ENCODE measurements at places on chromosomes 5 and 9.

- no peak for DNase-seq
Observed at GRCh38 chr9:85142496-85142911, 473.0 kb downstream of the NTRK2 start.

DNA sequence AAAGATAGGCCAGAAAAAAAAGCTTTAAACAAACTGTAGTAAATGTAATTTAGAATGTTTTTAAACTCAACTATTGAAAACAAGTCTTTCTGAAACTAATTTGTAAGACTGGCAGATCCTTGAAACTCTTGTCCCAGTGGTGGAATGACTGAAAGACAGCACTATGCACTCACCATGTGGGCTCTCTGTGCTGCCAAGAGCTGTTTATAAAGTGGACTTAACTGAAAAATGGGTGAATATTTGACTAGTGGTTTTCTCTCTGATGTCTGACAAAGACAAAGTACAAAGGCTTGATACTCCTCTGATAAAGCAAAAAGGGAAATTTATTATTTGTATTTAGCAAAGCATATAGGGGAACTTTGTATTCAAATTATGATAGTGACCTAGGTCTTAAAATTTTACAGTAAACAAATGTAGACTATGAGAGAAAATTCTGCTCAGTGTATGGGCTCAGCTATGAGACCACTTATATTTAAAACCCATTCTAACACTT, 635.4 kb downstream of the NR2F1-AS1 start:
- no peak for DNase-seq

DNA sequence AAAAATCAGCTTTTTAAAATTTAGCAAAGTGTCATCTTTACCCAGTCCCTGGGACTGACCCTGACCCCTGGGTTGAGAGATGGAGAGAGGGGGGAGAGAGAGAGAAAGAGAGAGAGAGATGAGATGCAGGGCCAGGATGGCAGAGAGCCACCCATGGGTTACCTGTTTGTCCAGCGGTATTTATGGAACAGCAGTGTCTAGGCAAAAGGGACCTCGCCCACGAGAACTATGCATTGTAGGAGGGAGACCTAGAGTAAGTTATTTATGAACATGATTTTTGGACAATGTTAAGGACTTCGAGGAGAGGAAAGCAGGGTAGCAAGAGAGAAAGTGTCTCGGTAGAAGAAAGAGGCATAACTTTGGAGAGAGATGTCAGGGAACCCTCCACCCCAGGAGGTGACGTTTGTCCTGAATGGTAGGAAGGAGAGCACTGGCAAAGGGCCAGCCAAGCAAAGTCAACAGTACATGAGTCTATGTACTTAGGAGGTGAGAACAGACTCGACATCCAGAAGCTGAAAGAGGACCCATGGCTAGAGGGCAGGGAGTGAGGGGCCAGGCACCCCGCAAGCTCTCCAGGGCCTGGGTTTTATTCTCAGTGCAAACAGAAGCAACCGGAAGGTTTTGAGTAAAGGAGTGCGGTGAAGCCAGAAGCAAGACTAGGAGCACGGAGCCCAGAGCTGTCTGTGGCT, 30.5 kb upstream of the MSX2 start:
- no peak for DNase-seq

GRCh38 chr5:109469896-109470662, 60.3 kb upstream of the PJA2 start:
- DNase-seq, result no peak

DNA sequence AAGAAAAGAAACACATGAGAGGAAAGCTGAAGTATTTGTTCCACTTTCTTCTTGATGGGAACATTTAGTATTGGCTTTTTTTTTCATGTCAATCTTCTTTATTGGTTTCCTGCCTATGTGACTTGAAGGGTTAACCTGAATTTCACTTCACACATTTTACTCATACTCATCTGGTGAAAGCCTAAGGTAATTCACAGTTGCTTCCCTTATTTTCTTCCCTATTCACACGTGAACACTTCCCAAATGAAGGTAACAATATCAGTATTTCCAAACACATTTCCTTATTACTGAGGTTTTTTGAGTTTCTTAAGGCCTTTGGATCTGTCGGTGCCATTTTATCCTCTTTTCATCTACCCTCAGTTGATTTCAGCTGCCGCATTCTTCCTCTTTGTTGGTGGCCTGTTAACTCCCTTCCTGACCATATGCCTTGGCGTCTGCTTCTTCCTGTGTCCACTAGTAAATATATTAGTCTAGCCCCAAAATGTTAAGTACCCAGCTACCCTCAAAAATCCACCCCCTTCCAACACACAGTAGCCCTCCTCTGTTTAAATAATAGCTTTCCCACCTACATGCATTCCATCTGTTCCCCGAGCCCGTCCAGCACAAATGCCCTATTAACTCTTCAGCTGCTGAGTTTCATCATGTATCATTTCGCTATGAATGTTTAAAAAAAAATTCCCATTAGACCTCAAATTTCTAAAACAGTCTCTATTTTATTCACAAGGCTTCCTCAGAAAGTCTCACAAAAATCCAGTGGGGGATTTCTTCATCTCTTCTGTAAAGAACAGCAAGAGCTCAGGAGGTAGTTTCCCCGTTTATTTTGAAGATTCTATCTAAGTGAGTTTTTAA, 97.3 kb downstream of the USP20 start:
- DNase-seq, result no peak

- no peak for DNase-seq
Observed at GRCh38 chr9:84600739-84601138, 68.8 kb upstream of the NTRK2 start.

- no peak for DNase-seq
Observed at GRCh38 chr9:116451500-116452115, 235.5 kb upstream of the TRIM32 start.

- no peak for DNase-seq
Observed at GRCh38 chr5:32713770-32714381, 2.8 kb downstream of the NPR3 start.

- DNase-seq, result no peak
Observed at GRCh38 chr5:163659568-163659902, 154.1 kb downstream of the MAT2B start.

- DNase-seq, result no peak
Observed at GRCh38 chr5:115231598-115231997, 31.1 kb downstream of the PGGT1B start.

GRCh38 chr5:74378464-74378863, 262.1 kb downstream of the ENC1 start:
- no peak for DNase-seq

DNA sequence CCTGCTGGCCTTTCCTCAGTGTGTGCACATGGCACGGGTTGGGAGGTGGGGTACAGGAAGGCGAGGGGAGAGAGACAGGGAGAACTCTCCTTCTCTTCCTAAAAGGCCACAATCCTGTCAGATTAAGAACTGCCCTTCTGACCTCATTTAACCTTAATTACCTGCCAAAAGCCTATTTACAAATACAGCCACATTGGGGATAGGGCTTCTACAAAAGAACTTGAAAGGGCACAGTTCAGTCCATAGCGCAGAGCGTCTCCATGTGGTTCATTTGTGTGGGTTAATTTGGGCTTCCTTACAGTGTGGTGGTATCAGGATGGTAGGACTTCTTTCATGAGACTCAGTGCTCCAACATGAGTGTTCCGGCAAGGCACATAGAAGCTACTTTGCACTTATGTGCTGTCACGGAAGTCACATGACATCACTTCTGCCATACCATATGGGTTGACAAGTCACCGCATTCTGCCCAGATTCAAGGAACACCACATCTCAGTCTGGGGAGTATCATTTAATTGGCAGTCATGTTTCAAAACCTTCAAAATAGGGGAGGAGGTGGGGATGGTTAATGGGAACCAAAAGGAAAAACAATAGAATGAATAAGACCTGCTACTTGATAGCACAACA, 46.8 kb downstream of the NLN start:
- no peak for DNase-seq

DNA sequence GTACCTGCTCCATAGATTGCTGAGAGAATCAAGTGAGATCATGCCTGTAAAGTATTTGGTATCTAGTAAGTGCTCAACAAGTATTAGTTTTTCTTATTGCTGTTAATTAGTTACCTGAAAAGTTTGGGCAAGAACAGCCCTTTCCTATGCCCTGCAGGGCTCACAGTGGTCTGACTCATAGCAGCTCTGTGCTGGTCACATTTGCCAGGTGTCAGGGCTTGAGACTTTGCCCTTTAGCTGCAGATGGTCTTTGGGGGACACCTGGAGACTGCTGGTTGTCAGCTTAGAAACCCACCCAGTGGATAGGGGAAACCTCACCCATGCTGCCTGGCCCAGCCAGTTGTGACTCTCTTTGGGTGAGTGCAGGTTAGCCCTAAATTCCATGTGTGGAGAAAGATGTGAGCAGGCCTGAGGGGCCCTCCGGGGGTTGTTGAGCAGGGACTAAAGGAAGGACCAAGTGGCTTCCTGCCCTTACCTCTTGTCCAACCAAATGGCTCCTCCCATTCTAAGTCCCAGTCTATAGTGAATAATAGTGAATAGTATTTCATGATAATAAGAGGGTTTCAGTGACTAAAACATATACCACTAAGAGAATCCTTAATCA, 9.0 kb downstream of the COL27A1 start:
- DNase-seq, result no peak

GRCh38 chr5:9222054-9222976, 323.6 kb downstream of the SEMA5A start:
- no peak for DNase-seq

DNA sequence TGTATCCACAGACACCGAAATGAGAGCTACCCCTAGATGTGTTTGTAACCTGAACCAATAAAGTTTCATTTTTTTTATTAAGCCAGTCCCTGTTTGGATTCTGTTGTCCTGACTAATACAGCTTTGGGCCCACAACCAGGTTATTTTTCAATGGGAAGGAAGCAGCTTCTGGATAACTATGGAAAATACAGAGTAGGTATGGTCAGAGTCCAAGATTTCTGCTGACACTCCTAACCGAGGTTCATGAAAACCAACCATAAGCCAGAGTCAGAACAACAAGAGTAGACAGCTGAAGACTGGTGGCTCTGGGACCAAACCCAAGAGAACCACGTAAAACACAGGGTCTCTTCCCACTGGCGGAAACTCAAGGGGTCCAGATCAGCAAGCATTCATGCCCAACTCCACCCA, 10.8 kb downstream of the KLF9 start:
- DNase-seq, result no peak

DNA sequence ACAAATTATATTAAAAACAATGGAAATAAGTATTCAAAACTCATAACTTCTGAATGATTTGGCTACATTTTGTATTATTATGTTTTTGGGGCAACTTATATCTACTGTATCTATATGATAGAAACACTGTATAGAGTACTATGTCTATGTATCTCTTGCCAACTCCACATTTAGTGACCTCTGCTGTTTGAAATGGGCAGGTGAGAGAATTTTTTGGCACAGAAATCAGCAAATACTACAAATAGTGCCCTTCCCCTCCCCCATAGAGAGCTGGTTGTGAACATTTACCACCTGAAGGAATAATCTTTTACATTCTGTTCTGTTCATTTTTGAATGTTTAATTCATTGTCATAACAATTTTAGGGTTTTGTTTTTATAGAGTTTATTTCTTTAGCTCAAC, 545.3 kb downstream of the PDE4D start:
- no peak for DNase-seq

GRCh38 chr9:97615439-97616072, 17.6 kb downstream of the TSTD2 start:
- DNase-seq, result peak; percentile 55

DNA sequence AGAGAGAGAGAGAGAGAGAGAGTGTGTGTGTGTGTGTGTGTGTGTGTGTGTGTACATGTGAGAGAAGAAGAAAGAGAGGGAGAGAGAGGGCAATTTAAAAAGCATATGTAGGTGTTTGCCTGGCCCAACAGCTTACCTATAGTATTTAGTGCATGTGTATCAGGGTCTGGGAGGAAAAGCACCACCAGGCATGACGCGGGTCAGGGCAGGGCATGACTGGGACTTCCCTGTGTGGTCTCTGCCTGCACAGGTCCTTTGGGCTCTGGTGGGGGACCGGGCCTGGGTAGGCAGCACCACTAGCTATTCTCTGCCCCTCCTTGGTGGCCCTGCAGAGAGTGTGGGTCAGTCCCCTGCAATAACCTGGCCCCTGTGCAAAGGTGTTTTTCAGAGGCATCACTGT, 16.1 kb downstream of the IL9 start:
- DNase-seq, result no peak

GRCh38 chr5:95901676-95902627, 59.7 kb downstream of the ELL2 start:
- no peak for DNase-seq

GRCh38 chr5:119031011-119031886, 39.6 kb upstream of the DMXL1 start:
- no peak for DNase-seq

DNA sequence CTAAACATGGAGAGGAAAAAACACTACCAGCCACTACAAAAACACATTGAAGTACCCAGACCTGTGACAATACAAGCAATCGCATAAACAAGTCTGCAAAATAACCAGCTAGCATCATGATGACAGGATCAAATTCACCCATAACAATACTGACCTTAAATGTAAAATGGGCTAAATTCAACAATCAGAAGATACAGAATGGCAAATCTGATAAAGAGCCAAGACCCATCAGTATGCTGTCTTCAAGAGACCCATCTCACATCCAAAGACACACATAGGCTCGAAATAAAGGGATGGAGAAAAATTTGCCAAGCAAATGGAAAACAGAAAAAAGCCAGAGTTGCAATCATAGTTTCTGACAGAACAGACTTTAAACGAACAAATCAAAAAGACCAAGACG, 294.4 kb downstream of the MEF2C start:
- no peak for DNase-seq

DNA sequence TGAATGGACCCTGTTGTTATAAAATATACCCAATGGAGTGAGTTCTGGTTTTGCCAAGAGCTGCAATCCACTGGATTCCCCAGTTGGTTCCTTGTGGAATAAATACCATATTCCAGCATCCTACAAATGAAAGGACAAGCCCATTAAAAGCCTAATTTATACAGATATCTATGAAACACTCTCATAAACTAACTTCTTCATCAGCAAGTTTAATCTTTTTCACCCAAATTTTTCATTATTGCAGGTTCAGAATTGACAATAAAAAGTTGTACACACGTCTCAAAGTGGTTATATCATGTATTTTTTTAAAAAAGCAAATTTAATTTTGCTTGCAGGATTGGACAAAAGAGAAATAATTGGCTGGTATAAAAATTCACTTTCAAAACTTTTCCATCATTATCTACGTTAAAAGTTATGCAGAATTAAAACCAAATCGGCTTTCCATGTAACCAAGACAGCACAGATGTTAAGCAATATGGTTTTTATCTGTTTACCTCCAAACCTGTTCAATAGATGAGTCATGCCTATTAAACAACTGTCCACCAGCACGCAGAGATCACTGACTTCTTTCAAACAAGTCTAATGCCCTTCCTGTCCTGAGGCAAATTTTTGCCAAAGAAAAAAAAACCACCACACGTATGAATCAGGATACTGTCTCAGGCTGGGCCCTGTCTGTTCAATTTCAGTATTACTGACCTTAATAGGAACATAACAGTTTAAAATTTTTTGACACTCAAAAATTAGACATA, 42.5 kb downstream of the CEMIP2 start:
- no peak for DNase-seq

DNA sequence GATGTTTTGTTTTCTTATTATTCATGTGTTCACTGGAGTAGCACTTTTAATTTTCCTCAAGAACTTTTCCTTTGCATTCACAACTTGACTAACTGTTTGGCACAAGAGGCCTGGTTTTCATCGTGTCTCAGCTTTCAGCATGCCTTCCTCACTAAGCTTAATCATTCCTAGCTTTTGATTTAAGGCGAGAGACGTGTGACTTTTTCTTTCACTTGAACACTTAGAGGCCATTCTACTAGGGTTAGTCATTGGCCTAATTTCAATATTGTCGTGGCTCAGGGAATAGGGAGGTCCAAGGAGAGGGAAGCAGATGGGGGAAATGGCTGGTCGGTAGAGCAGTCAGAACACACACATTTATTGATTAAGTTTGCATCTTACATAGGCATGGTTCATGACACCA, 94.0 kb downstream of the ZNF462 start:
- DNase-seq, result no peak

GRCh38 chr5:110687485-110687884, 39.0 kb downstream of the TMEM232 start:
- DNase-seq, result no peak

All from effector memory CD8-positive, alpha-beta T cell (primary cell).